ENCODE measurements at places on chromosomes 5 and 9.
A peak's percentile ranks its signal among the peaks of the same experiment; 100 is the strongest.

DNA sequence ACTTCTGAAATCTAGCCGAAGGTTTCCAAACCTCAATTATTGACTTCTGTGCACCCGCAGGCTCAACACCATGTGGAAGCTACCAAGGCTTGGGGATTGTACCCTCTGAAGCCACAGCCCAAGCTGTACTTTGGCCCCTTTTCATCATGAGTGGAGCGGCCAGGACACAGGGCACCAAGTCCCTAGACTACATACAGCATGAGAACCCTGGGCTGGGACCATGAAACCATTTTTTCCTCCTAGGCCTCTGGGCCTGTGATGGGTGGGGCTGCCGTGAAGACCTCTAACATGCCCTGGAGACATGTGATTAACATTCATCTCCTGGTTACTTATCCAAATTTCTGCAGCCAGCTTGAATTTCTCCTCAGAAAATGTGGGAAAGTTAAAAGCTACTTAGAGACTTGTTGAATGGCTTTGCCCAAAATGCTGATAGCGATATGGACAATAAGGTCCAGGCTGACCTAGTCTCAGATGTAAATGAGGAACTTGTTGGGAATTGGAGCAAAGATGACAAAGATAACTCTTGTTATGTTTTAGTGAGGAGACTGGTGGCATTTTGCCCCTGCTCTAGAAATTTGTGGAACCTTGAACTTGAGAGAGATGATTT, 34.1 kb upstream of the CPLANE1 start:
- no peak for DNase-seq

- peak; percentile 21 for DNase-seq
Measured at GRCh38 chr5:159333545-159333925, 3.2 kb upstream of the IL12B start.

- peak; percentile 3 for DNase-seq
Measured at GRCh38 chr9:17402309-17402708, 176.6 kb upstream of the SH3GL2 start.

DNA sequence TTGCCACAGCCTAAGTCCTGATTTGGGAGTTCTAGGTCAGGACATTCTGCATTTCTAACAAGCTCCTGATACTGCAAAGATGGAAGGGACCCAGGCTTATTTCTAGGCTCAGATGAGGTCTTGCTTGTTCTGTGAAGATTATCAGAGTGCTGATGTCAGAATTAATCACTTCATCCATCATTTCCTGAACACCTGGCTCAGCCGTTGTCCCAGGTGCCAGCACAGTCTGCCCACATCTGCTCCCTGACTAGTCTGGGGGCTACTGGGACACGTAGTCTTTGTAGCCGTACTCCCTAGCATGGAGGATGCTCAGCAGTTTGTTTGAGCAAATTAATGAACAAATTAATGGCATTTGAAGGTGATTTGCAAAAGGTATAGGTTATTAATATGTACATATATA, 17.9 kb upstream of the SPINK4 start:
- DNase-seq, result no peak

DNA sequence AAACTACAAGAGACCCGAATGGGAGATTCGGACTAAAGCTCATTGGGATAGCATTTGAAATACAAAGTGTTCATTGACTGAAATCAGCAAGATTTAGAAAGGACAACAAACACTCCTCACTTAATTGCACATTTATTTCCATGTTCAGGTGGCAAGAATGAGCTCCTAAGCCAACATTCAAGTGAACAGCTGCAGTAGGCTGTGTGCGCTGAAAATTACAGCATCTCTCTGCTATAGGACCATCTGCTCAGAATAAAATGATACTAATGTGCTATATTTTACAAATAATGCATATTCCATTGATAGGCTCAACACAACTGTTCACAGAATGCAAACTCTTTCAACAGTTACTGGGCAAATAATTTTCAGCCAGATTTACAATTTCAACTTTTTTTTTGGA, 61.8 kb downstream of the ELAVL2 start:
- no peak for DNase-seq

DNA sequence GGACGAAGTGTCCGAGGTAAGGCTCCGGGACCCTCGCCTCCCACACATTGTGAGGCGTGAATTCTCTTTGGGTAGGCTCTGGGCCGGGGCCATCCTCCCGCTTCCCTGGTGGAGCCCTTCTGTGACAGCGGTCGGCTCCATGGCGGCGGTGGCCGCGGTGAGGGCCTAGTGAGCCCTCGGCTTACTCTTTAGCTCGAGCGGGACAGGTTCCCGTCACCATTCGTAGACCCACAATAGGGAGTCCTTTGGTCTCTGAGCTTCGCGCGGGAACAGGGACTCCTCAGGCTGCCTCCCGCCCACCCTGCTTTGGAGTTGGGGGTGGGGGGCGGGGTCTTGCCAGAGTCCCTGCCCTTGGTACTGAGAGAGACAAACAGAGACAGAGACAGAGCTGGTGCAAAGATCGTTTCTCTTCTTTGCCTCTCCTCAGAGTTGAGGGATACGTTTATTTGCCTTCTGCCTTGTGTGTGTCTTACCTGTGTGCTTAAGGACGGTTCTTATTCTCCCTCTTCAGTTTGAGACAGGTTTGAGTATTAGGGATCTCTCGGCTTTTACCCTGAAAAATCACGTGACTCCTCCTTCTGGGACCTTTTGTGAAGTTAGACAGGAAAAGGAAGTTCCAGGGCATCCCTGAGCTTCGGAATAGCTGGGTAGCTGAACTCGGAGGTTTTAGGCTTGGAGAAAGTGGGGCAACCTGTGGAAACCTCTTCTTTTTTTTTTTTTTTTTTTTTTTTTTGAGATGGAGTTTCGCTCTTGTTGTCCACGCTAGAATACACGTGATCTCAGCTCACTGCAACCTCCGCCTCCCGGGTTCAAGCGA, 833 bp downstream of the ANKHD1 start:
- peak; percentile 29 for DNase-seq

- no peak for DNase-seq
Measured at GRCh38 chr9:65426231-65426630, 141.2 kb upstream of the FOXD4L5 start.

DNA sequence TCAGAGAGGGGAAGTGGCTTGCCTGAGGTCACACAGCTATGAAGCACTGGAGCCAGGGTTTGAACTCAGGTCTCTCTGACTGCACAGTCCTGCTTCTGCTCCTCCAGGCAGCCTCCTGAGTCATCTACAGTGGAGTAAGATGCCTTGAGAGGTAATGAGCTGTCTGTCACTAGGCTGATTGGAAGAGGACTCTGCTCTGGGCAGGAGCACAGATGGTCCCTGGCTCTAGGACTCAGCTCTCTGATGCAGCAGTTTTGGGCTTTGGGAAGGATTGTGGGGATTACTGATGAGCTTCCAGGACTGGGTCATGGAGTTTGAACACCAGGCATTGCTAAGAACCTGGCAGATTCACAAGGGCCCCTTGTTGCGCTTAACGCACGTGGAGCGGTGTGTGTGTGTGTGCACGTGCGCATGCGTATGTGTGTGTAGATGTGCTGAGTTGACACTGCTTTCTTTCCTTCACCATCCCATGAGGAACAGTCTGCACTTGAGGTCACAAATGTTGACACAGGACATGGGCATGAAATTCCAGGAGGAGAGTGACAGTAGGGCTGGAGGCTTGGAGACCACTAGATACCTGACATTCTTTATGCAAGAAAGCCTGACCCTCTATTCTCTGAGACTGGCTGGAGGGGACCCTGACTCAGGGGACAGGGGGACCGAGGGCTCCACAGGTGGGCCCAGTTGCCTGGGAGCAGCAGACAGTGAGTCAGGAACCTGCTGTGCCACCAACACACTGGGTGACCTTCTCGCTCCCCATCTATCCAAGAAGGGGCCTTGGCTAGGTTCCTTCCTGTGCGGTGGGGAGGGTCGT, 170.5 kb downstream of the RGS3 start:
- no peak for DNase-seq

GRCh38 chr9:31612336-31613030, 772.0 kb upstream of the ACO1 start:
- DNase-seq, result no peak

DNA sequence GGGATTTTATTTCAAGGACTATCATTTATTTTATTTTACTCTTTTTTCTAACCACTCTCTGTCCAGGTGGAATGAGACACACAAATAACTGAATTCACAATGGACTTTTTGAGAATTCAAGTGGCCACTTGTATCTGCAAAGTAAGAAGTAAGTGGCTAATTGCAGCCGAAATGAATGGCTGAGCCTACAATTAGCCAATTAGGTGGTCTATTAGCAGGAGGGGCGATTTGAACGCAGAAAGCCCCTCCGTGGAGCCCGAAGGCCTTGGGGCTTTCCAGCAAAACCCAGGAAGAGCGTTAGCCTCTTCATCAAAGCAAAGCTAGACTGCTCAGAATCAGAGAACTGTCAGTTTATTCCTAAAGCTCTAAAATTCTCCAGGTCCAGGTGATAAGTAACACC, 176.9 kb downstream of the EBF1 start:
- DNase-seq, result no peak

GRCh38 chr5:129097498-129098296, 3.1 kb downstream of the ISOC1 start:
- DNase-seq, result no peak

DNA sequence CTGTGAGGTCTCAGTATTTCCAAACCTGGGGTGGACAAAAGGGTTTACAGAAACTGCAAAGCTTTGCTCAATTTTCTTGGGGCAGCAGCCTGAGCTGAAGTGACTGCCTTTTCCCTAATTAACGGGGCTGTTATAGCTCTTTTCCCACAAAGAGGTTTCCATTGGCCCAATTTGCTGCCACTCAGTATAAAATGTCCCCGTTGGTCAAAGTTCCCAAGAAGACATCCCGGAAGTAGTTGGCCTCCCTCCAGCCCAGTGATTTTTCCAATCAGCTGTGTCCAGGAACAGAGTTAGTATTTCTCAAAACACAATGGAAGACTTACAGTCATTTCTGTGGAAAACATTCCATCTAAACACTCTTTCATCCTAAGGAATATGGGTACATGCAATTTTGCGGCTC, 643.6 kb downstream of the ACTL7B start:
- no peak for DNase-seq

DNA sequence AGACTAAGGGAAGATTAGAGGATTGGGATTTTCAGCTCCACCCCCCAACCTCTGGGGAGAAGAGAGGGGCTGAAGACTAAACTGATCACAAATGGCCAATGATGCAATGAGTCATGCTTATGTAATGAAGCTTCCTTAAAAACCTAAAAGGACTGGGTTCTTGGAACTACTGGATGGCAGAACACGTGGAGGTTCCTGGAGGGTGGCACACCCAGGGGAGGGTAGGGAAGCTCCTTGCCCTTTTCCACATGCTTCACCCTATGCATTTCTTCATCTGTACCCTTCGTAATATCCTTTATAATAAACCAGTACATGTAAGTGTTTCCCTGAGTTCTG, 48.6 kb downstream of the ARHGEF28 start:
- no peak for DNase-seq

GRCh38 chr5:149088686-149089085, 25.8 kb upstream of the SH3TC2 start:
- no peak for DNase-seq

DNA sequence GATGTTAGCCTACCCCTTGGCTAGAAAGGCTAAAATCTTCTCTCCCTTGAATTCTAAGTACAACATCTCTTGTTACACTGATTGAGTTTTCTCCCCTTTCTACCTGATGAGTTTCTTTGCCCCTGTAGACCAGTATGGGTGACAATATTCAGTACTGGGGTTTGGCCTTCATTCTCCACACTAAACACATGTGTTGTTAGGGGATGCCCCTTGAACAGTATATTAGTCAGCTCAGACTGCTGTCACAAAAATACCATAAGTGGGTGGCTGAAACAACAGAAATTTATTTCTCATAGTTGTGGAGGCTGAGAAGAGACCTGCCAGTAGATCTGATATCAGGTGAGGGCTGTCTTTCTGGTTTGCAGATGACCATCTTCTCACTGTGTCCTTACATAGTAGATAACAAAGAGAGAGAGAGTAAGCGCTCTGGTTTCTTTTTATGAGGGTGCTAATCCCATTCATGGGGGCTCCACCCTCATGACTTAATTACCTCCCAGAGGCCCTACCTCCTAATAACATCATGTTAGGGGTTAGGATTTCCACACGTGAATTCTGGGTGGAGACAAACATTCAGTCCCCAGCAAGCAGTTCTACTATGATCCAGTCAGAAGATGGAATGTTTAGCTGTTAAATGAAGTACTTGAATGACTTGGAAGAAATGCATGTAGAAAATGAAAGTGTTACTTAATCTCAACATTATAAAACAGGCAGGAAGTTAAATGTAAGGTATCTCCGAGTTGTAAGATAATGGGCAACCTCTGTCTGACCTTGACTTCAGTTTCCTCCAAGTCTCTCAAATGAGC, 17.5 kb downstream of the VLDLR start:
- no peak for DNase-seq

DNA sequence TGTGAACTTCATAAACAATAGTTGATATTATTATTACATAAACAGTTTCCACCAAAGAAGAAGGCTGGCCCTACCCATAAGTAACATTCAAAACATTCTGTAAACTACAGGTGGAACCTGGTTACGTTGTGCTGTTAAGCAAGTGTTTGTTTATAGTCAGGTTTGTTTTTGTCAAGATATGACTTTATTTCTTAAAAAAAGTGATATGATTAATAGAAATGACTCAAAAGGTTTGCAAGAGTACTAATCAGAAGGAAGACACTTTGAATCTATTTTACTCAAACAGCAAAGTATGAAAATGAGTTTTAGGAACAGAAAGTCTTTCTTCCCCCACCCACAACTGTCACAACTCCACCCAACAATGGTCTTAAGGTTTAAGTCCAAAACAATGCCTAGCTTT, 220.8 kb downstream of the PLK2 start:
- DNase-seq, result no peak

GRCh38 chr5:90274216-90274615, 135.3 kb downstream of the CETN3 start:
- DNase-seq, result no peak

DNA sequence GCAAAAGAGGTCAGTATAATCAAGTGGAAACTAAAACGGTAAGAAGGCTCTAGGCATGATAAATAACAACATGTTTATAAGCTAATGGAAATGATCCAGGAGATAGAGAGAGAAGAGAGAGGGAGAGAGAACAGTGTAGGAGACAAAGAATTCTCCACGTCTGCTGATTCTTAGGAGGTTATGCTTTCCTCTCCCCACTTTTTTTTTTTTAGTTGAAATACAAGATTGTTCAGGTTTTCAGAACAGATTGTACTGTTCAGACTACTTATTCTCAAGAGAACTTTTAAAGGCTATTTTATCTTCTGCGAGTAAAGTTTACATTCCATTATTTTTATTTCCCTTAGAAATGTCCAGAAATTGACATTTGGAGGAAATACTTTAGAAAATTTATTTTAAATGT, 4.0 kb downstream of the CCDC192 start:
- no peak for DNase-seq

- peak; percentile 26 for DNase-seq
Measured at GRCh38 chr9:81032030-81032572, 657.2 kb downstream of the TLE1 start.

DNA sequence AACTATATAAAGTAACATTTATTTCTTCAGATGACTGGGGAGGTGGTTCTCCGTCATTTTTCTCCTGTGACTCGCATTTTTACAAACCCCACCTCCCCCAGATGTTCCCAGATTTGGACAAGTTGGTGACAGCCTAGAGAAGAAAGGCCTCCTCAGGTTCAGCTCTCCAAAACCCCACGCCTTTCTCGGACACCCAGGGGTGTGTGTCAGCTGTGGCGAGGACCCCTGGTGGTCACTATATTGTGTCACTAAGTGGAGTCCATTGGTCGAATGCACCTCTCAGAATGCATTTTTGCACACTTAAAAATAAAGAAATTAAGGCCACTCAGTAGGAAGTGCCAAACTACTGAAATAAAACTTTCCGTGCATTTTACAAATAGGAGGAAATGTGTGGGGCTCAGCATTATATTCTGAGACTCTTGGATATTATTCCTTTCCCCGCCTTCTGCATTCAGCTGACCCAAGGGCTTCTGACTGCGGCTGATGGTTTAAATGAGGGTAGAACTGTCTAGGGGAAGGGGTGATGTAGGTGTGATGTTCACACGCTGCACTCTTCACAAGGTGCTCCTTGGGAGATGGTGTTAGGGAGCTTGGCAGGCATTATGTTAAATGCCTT, 47.6 kb downstream of the ACO1 start:
- peak; percentile 17 for DNase-seq
